Central memory CD4-positive, alpha-beta T cell (primary cell): ENCODE measurements at places on chromosomes 13 and 19.

GRCh38 chr13:105611424-105611823 lies 924.0 kb downstream of the EFNB2 start:
- DNase-seq, result no peak

DNA sequence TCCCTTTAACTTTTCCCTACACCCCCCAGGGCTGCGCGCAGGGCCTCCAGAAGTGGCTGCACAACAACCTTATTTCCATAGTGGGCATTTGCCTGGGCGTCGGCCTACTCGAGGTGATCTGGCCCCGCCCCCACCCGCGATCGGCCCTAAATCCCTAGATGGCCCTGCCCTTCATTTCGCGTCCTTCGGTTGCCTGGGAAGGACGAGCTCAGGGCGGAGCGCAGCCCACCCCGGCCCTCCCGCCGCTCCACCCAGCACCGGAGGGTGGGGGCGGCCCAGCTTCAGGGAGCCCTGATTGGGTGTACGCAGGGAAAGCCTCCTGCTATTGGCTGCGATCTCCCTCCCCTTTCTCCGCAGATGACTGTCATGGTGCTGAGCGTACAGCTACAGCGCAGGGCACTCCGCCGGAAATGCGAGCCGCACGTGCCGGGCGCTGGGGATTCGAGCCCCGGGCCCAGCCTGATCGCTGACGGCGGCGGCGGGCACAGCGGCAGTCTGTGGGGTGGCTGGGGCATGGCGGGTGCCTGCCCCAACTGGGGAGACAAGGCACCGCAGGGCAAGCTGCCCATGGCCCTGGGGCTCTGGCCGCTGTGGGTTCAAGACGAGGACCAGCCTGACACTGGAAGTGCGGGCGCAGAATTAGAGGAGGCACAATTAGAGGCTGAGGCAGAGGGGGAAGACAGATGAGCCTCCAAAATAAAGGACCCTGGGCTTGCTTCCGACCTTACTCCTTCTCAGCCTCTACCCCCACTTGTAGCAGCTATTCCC lies 4.3 kb downstream of the CD37 start:
- DNase-seq, result no peak

DNA sequence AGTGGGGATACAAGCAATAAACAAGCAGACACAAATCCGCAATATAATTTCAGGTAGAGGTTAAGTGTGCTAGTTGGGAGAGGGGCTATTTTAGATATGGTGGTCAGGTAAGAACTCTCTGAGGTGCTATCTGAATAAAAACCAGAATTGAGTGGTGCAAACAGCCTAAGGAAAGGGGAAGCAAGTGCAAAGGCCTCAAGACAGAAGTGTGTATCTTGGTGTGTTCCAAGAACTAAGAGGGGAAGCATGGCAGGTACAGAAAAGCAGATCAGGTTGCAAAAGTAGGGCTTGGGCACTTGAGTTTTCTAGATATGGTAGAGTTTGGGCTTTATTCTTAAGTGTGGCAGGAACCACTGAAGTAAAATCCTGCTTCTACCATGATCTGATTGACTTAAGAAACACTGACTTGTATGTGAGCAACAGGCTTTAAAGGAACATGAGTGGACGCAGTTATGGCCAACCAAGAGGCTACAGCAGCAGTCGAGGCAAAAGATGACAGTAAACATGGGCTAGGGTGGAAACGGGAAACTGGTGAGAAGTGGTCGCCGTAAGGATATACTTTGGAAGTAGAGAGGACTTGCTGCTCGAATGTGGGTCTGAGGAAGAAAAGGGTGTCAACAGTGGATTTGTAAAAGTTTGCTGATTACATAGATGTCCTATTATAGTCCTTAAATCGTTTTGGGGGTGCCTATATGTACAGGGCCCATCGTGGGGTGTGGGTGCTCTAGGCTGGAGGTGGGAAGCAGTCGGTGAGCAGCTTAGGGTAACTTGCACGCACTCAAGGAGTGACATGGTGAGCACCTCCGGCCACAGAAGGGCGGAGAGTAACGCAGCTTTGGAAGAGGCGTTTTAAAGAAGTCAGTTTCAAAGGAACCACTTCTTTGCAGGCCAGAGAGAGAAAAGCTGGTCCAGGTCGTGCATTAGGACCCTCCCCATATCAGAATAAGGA lies 677 bp downstream of the TGDS start:
- no peak for DNase-seq

- DNase-seq, result no peak
Measured at GRCh38 chr13:27599845-27600553, 20.3 kb downstream of the LNX2 start.

DNA sequence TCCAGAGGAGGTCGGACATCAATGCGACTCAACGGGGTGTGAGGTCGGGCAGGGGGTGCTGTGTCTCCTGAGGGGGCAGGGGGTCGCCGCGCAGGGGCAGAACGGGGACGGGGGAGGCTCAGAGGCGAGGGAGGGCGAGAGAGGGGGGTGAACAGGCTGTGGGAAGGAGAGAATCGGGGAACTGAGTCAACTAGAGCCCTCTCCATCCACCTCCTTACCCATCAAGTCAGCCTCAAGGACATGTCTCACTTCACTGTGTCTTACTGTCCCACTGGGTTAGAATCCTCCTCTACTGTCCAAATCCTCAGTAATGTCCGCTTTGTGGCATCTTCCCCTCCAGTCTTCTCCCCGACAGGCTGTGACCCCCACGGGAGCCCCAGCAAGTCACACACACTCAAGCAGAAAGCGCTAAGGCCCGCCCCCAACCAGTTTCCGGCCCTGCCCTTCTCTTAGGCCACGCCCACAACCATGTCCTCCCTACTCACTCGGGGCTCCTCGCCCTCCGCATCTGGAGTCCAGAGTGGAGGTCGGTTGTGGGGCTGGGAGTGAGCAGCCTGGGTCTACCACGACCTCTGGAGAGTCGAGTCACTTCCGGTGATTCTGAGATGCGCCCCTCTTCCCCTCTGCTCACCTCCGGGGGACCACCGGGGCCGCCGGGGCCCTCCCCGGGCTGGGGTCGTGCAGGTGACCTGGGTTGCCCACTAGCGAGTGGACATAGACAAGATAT lies 9.3 kb downstream of the PLEKHA4 start:
- DNase-seq, result peak; percentile 66

DNA sequence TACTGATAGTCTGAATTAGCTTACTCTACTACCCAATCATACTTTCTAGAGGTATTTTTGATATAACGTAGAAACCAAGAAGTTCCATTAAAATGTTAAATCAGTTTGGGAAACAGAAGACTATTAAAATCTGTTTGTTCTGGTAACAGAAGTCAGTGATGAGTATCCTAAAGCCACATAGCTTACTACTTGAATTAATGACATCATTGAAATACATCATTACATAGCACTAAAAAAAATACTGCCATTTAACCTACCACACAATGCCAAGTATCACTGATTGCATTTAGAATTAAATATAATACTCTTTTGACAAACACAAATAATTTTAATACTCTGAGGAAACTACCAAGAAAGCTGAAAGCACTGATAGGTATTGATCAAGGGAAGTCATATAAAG lies 5.4 kb downstream of the MRPS31 start:
- no peak for DNase-seq

- DNase-seq, result no peak
Measured at GRCh38 chr13:110220471-110220870, 86.5 kb downstream of the COL4A1 start.

DNA sequence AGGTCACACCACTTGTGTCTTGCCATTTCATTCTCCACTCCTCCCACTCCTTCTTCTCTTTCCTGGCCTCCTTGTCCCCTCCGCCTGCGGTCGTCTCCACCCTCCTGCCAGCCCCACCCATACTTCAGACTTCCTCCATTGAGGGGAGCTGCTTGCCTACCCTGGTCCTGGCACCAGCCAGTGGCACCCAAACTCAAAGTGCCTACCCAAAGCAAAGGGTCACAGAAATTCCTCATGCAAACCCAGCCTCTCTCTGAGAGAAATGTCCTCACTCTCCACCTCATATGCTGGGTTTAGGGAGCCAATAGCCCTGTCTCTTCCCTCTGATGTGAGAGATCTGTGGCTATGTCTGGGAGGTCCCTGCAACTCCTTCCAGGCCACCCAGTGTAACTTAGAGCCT lies 109.6 kb downstream of the TEX26 start:
- no peak for DNase-seq

DNA sequence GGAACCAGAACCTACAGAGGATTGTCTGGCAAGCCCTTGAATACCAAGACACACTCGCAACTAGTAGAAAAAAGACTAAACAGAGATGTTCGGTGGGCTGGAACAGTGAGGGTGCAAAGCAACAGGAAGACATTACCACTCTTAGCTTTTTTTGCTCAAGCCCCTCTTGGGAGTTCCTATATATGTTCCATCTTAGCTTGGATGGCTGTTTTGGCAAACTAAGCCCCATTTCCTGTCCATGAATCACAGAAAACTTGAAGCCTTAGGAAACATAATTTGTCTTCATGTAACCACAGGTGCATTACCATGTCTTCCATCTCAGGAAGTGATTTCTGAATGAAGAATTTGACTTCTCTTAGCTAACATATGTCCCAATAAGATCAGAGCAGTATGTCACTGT lies 446.3 kb downstream of the OLFM4 start:
- no peak for DNase-seq

GRCh38 chr19:4671185-4671851 lies 1.2 kb upstream of the MYDGF start:
- no peak for DNase-seq

GRCh38 chr19:46911456-46911855 lies 50.7 kb downstream of the ARHGAP35 start:
- no peak for DNase-seq

- no peak for DNase-seq
Measured at GRCh38 chr19:9793071-9793591, 24.6 kb upstream of the ZNF846 start.
